ENCODE measurements at places on chromosomes 16 and 17.

- DNase-seq: no peak
These were observed 2.1 kb downstream of the MED13 start for GRCh38 chr17:62062944-62063343.

DNA sequence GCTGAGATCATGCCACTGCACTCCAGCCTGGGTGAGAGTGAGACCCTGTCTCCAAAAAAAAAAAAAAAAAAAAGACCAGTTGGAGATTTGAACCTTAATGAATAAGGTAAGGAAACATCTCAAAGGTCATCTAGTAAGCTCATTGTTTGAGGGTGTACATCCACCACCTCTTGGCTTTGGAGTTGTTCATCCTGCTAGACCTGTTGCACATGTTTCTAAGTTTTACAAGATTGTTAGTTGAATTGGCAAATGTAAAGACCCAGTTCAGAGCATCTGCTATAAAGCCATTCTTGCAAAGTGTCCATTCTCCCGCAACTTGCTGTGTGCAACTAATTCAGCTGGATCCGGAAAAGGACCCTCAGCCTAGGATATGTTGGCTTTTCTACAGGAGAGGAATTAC lies 1.5 kb downstream of the PSMD7 start:
- DNase-seq: no peak

- DNase-seq: no peak
These were observed 2115.3 kb downstream of the TP53TG3F start for GRCh38 chr16:35574454-35575431.

DNA sequence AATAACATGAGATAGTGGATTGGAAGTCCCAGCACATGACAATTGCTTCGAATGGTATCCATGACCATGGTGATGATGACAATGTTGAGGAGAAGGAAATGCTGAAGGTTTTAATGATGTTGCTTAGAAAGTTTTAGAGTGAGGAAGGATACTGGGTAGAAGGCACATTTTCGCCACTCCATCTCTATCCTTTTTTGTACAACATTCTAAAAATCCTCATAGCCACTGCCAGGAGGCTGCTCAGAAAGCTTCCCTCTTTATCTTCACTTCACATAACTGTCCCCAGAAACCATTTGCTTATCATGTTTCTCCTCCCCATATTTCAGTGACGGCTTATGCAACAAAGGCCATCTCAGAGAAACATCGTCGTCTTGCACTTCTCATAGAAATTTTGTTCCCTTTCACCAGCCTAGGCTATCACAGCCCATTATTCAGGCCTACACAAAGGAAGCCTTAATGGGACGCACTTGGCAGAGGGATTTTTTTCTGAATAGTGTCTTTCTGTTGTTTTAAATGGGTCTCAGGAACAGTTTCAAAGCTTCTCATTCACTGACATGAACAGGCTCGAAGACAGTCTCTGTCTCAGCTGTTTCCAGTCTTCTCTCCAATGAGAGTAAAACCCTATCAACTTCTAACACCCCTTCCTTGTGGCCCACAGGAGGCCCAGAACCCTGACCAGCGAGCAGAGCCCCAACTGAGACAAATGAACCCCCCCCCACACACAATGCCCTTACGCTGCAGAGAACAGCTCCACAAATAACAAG lies 506.7 kb downstream of the HAPSTR1 start:
- no peak for DNase-seq

DNA sequence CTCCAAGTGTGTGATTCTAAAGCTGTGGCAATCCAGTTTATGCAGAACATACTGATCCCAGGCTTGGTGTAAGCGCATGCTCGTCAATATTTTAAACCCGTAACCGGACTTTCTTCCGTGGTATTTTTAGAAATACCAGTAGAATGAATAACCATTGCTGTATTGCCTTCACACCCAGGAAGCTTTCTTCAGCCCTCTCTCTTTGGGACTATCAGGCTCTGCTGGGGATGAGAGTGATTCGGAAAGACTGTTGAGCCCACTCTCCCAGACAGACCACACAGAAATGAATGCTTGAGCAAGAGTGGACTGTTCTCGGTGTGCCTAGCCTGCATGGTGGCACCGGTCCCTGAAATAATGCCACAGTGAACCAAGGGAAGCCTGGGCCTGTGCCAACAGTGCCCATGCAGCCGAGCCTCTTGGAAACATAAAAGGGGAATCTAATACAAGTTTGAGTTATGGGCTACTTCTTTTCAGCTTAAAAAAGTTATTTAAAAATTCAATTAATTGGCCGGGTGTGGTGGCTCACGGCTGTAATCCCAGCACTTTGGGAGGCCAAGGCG lies 89.9 kb upstream of the ELAC2 start:
- DNase-seq: no peak

DNA sequence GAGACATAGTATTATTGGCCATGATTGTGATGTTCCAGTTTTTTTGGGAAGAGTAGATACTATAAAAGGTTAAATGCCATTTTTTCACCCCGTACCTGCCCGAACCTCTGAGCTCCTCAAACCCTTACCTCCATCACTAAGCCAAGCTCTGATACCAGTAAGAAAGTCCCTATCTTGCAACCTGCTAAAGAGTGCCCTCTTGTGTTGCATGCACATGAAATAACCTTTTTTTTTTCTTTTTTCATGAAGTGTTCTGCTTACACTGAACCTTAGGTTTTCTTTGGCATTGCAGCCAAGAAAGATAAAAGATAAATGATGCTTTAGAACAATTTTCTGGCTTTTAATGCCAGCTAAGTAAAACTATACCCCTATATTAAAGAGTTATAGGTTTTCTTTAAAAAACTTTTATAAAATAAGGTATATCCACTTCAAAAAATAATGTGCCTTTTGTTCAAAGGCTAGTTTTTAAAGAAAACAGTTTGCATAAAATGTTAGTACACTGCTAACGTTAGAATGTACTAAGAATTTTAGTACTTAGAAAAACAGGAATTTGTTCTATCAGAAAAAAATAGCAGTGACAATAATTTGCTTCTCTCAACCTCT lies 295.3 kb upstream of the PMFBP1 start:
- no peak for DNase-seq

DNA sequence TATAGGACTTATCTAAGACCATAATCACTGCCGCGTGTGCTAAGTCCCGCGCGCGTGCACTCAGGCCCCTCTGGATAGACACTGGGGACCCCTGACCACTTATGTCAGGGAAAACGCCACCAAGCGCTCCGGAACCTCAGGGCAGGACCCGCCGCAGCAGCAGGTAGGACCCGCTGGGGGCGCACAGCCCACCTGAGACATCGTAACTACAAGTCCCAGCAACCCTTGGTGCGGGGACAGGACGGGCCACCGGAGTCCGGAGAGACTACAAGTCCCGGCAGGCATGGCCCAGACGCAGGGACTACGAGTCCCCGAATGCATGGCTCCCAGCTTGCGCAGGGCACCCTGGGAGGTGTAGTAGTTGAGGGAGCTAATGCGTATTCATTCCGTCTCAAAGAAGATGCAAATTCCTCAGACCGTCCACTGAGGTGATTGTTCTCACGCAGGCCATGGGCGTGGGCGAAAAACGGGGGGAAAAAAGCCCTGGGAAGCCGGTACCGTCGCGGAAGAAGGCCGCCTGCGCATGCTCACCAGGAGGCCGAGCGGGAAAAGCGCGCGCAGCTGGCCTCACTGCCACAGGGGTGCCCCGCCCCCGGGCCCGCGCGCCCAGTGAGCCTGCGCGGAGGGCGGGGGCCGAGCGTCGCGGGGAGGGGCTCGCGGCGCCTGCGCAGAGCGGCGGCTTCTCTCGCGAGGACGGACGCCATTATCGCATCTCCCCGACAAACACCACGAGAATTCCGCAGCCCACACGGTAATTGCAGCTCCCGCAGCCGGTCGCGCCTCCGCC lies at the start of gene BANP:
TSS of gene BANP (plus strand) at position 670 of the 787 bp plus-strand sequence. CDS start 23,682 bp downstream, outside the sequence.
- peak; percentile 96 for DNase-seq

GRCh38 chr17:45823598-45823997 lies 21.1 kb upstream of the SPPL2C start:
- DNase-seq: no peak

DNA sequence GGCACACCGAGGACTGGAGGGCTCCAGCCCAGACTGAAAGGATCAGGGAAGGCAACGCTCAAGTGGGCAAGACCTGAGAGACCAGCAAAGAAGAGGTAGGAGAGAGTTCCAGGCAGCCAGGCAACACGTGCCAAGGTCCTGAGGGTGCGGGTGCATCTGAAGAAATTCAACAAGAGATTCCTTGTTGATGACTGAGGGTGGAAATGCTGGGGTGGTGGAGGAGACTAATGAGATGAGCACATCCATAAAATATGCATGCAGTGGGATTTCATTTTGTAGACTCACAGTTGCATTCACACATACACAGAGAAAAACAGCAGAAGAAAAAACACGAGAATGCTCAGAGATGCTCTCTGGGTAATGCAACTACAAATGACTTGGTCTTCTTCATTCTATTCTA lies 154.8 kb upstream of the FOXF1 start:
- DNase-seq: no peak

DNA sequence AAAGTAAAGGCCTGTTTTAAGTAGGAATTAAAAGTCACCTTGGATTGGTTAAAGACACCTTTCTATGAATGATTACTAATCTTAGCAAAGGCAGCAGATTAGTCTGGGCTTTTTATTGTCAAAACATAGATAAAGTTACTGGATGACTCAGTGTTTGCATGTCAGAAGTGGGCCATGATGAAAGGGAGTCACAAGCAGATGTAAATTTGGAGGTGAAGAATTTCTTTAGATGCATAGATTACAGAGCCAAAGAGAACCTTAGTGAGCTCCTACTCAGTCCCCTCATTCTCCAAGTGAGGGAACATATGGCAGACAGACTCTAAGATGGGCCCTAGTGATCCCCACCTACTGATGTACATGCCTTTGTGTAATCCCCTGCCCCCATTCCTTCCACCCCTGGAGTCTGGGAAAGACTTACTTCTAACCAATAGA lies 124.5 kb downstream of the HS3ST3A1 start:
- no peak for DNase-seq

DNA sequence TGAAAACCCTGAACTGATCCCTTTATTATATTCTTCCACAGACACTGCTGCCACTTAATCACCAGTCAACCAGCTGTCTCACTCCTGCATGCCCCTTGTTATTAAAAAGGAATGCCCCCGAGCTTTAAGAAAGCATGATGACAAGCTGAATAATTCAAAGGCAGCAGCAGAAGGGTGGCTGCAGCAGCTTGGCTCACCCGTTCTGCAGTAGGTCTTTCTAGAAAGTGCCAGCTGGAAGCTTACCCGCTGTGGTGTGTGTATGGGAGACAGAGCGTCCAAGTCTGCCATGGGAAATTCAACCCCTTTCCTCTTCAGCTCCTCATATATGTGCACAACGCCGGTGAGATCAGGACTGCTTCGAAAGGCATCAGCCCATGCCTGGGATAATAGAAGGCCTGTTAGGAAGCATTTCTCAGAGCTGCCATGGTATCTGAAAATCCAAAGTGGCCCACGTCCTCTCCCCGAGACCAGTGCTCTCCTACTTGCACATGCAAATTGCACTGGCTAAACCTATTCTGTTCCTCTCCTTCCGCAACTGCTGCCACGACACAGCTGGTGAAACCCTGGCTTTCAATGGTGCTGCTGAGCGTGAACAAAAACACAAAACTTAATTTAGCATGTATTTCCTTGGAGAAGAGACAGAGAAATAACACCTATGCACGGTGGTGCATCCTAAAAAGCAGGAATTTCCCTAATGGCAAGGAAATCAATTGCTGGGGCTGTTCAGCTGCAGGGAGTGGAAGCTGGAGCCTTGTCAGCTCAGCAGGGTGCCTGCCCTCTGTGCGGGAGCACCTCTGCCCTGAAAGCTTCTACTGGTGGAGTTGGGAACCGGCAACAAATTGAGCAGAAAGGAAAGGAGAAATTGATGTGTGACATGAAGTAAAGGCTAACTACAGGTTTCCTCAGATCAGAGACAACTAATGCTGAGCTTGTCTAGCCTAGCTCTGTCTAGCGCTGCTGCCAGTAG lies 47.9 kb upstream of the SREBF1 start:
- DNase-seq: no peak

DNA sequence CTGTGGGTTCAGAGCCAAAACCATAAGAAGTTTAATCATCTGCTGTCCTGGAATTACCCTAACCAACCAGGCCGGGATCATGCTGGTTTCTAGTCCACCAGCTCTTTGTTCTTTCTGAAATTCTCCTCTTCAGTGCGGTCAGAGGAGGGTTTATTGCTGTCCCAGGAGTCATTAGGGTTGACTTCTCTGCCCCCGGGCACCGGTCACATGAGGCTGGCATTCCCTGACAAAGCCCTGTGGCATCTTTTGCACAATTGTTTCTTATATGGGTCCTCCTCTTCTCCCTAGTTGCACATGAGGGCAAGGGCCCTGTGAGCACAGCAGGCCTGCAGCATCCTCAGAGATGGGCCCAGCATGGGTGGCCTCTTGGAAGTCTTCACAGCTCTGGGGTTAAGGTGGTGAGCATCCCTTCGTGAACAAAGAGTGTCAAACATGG lies 243.9 kb downstream of the IRF8 start:
- DNase-seq: no peak

GRCh38 chr16:30116291-30117207 lies 3.2 kb upstream of the GDPD3 start:
- DNase-seq: no peak

- no peak for DNase-seq
These were observed 224.2 kb downstream of the BCAS3 start for GRCh38 chr17:60901806-60902205.

DNA sequence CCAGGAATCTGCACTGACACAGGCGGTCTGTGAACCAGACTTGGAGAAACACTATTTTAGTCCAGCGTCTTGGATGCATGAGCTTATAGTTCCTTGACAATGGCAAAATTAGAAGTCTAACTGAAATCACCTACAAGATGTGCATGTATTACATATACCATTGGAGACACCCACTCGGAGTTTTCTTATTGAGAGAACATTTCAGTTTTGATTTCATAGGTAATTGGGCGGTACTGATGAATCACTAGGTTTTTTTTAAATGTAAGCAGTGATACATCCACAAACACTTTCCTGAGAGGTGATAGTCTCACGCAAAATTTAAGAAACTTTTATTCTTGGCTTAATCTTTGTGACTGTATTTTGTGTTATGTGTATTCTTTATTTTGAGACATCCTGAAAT lies 69.8 kb downstream of the PRKCA start:
- no peak for DNase-seq

GRCh38 chr16:69848637-69849545 lies 86.8 kb downstream of the WWP2 start:
- DNase-seq: no peak

- DNase-seq: no peak
These were observed 7.3 kb downstream of the TEX2 start for GRCh38 chr17:64255764-64256163.

- DNase-seq: no peak
These were observed 4.6 kb downstream of the CIITA start for GRCh38 chr16:10881479-10882030.

DNA sequence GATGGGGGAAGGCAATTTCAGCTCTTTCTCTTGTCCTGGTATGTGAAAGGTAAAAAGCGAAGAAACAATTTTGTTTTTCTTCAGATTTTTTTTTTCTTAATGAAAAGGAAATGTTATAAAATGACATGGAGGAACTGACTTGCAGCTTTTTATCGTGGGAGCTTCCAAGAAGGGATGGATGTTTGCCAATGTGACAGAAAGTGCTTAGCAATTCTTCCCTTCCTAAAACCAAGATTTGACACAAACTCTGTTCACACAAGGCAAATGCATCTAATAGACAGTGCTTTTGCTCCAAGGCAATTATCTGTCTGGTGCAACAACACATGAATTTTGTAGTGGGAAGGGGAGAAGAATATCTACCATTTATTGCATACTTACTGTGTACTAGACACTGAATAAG lies 988.5 kb downstream of the CDH11 start:
- DNase-seq: no peak
